ENCODE measurements at places on chromosomes 11 and 22.

DNA sequence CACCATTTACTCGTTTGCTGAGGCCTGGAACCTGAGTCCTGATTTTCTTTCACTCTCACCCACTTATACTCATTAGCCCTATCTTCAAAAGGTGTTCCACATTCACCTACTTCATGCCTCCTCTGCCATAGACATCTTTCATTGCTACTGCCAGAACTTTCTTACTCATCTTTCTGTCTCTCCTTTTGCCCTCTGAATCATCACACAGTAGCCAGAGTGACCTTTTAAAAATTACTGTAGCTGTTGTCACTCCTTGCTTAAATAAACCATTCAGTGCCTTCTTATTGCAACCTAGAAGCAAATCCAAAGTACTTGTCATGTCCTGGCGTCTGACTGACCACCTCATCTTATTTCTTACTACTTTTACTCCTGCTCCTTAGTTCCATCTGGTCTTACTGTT, 38.2 kb downstream of the ATXN10 start:
- DNase-seq = no peak

GRCh38 chr22:45468872-45469271, 33.8 kb upstream of the FBLN1 start:
- DNase-seq = no peak

DNA sequence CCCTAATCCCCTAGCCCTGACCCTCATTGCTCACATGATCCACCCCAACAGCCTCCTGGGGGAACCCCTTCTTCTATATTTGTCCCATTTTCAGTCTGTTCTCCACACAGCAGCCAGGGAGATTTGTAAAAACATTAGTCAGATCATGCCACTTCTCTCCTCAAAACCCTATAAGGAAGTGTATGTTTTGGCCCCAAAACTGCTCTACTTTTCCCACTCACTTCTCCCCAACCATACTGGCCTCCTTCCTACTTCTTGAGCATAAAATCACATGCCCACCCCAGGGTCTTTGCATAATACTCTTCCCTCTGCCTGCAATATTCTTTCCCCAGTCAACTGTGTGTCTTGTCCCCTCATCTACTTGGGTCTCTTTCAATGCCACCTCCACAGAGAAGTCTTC, 4.7 kb upstream of the SLC22A12 start:
- no peak for DNase-seq

- DNase-seq = no peak
These were observed 220.2 kb upstream of the SNX19 start for GRCh38 chr11:131136486-131136885.

- DNase-seq = no peak
These were observed 41.7 kb upstream of the SC5D start for GRCh38 chr11:121250843-121251242.

DNA sequence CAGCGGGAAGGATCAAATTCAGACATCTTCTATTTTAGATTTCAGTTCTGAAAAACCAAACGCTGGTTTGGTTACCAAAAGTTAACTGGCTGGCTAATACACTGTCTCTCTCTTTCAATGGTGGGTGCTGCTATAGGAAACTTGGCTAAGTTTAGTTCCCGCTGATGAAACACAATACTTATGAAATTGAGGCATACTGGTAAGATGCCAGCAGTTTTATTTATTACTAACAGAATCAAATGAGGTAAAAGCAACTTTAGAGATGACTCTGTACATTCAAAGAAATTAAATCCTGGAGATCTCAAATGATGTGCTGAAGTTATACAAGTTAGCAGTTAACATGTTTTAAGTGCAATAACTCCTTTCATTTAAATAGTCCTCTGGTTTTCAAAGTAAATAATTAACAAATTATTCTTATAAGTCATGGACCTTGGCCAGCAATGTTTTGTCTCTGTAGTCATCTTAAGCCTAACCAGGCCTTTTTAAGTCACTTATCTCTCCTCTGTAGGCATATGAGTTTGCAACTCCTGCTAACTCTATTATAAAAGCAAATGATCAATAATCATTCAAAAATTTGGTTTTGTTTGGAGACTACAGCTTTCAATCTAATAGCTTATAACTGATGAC, 54.8 kb downstream of the PAK1 start:
- no peak for DNase-seq

DNA sequence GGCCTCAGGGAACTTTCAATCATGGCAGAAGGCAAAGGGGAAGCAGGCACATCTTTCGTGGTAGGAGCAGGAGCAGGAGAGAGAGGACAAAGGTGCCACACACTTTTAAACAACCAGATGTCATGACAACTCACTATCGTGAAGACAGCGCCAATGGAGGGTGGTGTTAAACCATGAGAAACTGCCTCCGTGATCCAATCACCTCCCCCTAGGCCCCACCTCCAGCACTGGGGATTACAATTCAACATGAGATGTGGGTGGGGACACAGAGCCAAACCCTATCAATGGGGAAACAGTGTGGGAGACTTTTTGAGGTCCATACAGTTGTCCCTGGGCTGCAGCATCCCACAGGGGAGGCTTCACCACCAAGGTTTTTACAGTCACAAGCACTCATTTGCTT, 41.9 kb upstream of the CFAP300 start:
- DNase-seq = no peak

Measured in B cell (primary cell).